Stimulated activated CD4-positive, alpha-beta T cell treated with anti-CD3 and anti-CD28 coated beads, Interleukin-15, amount 100 ng/mL, for 1 hour (primary cell): ENCODE measurements at places on chromosomes 2 and 18.

- no peak for DNase-seq
These were observed 58.9 kb upstream of the ID2 start for GRCh38 chr2:8622924-8623465.

DNA sequence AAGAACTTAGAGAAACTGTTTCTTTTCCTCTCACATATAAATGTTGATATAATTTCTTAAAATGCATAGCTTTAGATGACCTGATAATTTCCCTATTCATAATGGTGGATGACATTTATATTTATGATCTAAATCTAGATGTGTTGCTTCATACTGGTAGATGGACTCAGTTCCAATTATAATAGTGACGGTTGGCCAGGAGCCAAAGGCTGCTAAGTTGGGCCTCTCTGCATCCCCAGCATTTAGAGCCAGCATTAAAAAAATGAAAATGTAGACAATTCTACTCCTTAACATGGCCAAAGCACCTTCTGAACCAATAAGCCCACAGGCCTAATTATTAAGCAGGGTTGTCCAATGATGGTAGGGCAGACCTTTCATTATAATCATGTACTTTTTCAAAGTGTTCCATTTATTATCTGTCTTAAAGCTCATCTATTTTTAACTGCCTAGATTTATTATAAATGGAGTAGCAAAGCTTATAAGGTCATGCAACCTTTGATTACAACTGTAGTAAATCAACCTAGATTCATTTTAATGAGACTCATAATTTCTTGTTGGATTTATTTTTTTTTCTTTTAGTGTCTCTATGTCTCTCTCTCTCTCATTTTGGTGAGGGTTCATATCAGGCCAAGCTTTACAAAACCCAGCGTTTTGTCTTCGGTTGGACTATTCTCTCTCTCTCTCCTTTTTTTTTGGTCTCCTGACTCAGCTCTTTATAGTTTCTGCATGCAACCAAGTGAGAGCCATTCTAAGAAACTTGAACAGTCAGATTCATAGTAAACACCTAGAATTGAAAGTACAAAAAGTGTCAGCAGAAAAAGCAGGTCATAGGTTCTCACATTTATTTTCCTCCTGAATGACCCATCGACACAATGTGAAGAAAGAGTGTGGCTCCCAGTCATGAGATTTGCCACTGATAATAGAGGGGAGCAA, 2016.1 kb upstream of the PIK3C3 start:
- no peak for DNase-seq

GRCh38 chr2:137741784-137742362, 222.4 kb upstream of the HNMT start:
- DNase-seq, result no peak

GRCh38 chr2:152718909-152719645, 657 bp downstream of the ARL6IP6 start:
- DNase-seq, result no peak

- DNase-seq, result no peak
These were observed 536 bp downstream of the VPS54 start for GRCh38 chr2:64018701-64019082.

GRCh38 chr2:239625971-239626734, 225.3 kb upstream of the HDAC4 start:
- no peak for DNase-seq

- no peak for DNase-seq
These were observed 62.9 kb downstream of the SETBP1 start for GRCh38 chr18:44743631-44744030.

- DNase-seq, result no peak
These were observed 72.4 kb downstream of the ID2 start for GRCh38 chr2:8754106-8754776.

- DNase-seq, result no peak
These were observed 71.7 kb upstream of the GRB14 start for GRCh38 chr2:164692958-164693357.

- DNase-seq, result no peak
These were observed 56.1 kb downstream of the TNP1 start for GRCh38 chr2:216803791-216804190.

GRCh38 chr18:54734059-54734458, 94.2 kb upstream of the RAB27B start:
- no peak for DNase-seq

- DNase-seq, result no peak
These were observed 4.3 kb downstream of the SOX11 start for GRCh38 chr2:5696404-5696944.

DNA sequence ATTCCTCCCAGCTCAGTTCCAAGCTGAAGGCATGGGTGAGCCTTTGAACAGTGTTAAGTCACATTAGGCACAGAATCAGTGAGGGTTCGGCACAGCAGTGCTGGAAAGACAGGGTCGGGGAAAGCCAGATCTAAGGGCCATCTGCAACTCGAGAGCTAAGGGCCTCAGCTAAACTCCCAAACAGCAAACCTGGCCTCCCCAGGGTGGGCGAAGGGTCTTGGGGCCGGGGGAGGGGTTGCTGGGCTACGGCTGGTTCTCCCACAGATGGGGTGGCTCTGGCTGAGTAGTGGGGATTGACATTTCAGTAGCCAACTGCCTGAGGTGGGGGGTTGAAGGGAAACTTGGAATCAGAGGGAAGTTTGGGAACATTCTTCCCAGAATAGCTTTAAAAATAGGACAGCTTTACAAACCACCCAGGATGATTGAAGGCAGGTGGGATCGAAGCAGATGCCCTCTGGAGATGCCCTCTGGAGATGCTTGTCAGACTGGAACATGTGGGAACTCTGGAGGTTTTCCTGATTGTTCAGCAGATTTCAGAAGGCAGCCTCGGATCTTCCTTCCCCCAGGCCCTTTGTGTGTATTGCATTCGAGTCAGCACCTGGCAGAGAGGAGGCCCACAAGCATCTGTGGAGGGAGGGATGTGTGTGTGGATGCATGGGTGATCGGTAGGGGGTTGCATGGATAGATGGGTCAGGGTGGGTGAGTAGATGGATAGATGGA, 156.4 kb downstream of the SMAD7 start:
- no peak for DNase-seq
